Smooth muscle cell of the coronary artery (primary cell): ENCODE measurements at places on chromosomes 1 and 21. TPM values are rescaled to one million over a fixed set of nuclear protein-coding genes. Genes with fewer than 3 reads are reported as not detected.

GBP6 gene
- total RNA-seq, result not detected in 2 replicates

OR10Z1 gene
- total RNA-seq, result not detected in 2 replicates

MOB3C gene
- total RNA-seq, result 9.6 and 15.1 TPM in 2 replicates

ZNF695 gene
- total RNA-seq, result 1.8 and 2.0 TPM in 2 replicates

RGS13 gene
- total RNA-seq, result not detected in 2 replicates

GJA8 gene
- total RNA-seq, result not detected in 2 replicates

VSIG8 gene
- 0.08 TPM in 1 of 2 replicates, not detected in the other for total RNA-seq

ZFP69B gene
- 1.1 and 7.2 TPM in 2 replicates for total RNA-seq

TRPM2 gene
- total RNA-seq, result under 0.01 TPM in 1 of 2 replicates, not detected in the other

LRRC8B gene
- total RNA-seq, result 0.35 and 0.68 TPM in 2 replicates

PCNX2 gene
- total RNA-seq, result 21.9 and 109 TPM in 2 replicates

S100B gene
- total RNA-seq, result 0.38 and 0.59 TPM in 2 replicates

FAM131C gene
- 0.08 TPM in 1 of 2 replicates, not detected in the other for total RNA-seq
